CD8-positive, alpha-beta memory T cell (primary cell): ENCODE measurements at places on chromosomes 7 and 10. TPM values are rescaled to one million over a fixed set of nuclear protein-coding genes. Genes with fewer than 3 reads are reported as not detected.

DNA sequence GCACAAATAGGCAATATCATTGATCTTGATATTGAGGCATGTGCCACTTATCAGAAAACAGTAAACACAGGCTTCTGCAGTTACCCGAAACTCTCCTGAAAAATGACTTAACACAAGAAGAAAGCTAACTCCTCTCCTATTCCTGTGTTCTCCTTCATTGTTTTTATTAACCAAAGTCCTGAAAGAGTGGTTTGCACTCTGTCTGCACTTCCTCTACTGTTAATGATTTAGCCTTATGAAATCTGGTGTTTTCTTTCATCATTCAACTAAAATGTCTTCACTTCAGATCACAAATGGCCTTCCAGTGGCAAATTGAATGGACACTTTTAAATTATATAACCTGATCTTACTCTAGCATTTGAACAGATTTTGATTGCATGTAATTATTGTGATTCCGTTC is 630.6 kb upstream of the PHF14 start:
- DNase-seq, result no peak
- H3K4me1 ChIP-seq, result no peaks in the 10 kb centered on the region
- no peak overlapping the region for H3K27ac ChIP-seq
- H3K27me3 ChIP-seq, result no peaks in the 10 kb centered on the region
- H3K4me3 ChIP-seq, result no peak overlapping the region

- no peaks in the 10 kb centered on the region for H3K36me3 ChIP-seq
- H3K27me3 ChIP-seq, result no peaks in the 10 kb centered on the region
- H3K4me3 ChIP-seq, result no peak overlapping the region
- no peak overlapping the region for H3K27ac ChIP-seq
- DNase-seq, result peak; percentile 7
Measured at GRCh38 chr10:88810196-88810961, 7.8 kb downstream of the LIPM start.

DNA sequence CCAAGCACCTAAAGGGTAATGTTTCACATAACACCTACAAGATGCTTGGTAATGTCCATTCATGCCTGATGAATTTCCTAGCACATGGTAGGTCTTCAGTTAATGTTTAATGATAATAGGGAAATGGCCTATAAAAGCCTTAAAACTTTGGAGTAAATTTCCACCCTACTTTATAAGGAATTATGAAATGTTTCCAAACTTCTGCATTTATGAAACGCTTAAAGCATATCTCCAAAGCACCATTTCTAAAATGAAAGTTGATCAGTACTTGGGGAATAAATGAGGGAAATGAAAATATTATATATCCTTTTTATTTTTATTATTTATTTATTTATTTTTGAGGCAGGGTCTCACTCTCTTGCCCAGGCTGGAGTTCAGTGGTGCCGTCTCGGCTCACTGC is 51.8 kb downstream of the INPP5F start:
- no peaks in the 10 kb centered on the region for H3K36me3 ChIP-seq
- H3K27ac ChIP-seq, result no peak overlapping the region
- DNase-seq, result no peak
- H3K4me1 ChIP-seq, result no peaks in the 10 kb centered on the region

DNA sequence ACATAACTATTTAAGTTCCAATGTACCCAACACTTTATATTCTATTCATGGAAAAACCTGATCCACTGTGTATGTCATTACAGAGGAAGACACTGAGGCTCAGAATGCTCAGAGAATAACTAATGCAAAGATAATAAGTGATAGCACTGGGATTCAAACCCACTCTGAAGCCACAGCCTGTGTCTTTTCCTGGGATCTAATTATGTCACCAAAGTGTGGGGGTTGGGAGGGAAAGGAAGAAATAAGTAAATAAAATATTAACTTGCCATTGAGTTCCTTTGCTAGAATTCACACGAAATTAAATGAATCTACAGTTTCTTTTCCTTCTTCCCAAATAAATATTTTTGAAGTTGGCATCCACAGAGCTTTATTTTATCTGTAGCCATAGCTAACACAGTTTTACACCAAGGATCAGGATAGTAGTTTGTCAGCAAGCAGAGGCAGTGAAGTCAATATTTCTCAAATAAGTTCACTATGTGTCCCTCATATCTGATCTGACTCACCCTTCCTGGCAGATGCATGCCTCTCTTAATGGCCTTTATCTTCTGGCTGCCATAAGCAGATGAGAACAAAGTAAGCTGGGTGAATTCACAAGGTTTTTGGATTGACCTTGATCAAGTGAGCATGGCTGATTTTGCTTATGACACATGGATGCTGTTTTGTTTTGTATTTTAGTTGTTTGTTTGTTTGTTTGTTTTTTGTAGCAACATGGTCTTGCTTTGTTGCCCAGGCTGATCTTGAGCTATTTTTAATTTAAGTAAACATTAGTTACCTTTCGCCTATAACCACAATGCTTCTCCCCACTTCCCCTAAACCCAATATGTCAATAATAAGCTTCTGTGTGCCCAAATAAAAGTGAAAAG is 6.3 kb downstream of the RAPGEF5 start:
- no peaks in the 10 kb centered on the region for H3K27me3 ChIP-seq
- peak overlapping the region; percentile 35 for H3K27ac ChIP-seq
- H3K36me3 ChIP-seq, result no peaks in the 10 kb centered on the region
- H3K4me3 ChIP-seq, result no peak overlapping the region
- no peak for DNase-seq

DNA sequence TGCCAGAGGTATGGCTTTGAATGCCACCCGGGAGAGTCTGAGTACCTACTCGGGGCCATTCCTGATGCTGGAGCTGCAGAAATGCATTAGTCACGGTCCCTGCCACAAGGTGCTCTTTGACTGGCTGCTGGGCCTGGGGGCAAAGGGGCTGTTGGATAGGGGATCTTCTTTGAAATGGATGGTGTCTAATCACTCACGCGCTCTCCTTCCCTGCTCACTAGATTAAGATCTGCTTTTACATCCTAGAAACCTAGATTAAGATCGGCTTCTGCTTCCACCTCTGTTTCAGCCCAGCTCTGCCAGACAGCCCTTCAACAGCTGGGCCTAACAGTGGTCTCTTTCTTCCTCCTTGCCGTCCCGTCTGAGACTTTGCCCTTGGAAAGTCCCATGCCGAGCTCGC is 57.2 kb downstream of the PAX2 start:
- DNase-seq, result no peak
- H3K27me3 ChIP-seq, result peaks cover 6% of the 10 kb centered on the region
- H3K4me1 ChIP-seq, result no peaks in the 10 kb centered on the region
- H3K36me3 ChIP-seq, result no peaks in the 10 kb centered on the region
- H3K27ac ChIP-seq, result no peak overlapping the region

- no peak overlapping the region for H3K27ac ChIP-seq
- DNase-seq, result no peak
- H3K27me3 ChIP-seq, result no peaks in the 10 kb centered on the region
- H3K36me3 ChIP-seq, result no peaks in the 10 kb centered on the region
- H3K4me3 ChIP-seq, result no peak overlapping the region
Measured at GRCh38 chr10:74056050-74056818, 58.3 kb downstream of the VCL start.

- no peak for DNase-seq
- H3K27me3 ChIP-seq, result no peaks in the 10 kb centered on the region
- H3K36me3 ChIP-seq, result no peaks in the 10 kb centered on the region
- H3K4me1 ChIP-seq, result no peaks in the 10 kb centered on the region
- no peak overlapping the region for H3K4me3 ChIP-seq
- no peak overlapping the region for H3K27ac ChIP-seq
Measured at GRCh38 chr7:18174996-18175395, 147.3 kb upstream of the PRPS1L1 start.

DNA sequence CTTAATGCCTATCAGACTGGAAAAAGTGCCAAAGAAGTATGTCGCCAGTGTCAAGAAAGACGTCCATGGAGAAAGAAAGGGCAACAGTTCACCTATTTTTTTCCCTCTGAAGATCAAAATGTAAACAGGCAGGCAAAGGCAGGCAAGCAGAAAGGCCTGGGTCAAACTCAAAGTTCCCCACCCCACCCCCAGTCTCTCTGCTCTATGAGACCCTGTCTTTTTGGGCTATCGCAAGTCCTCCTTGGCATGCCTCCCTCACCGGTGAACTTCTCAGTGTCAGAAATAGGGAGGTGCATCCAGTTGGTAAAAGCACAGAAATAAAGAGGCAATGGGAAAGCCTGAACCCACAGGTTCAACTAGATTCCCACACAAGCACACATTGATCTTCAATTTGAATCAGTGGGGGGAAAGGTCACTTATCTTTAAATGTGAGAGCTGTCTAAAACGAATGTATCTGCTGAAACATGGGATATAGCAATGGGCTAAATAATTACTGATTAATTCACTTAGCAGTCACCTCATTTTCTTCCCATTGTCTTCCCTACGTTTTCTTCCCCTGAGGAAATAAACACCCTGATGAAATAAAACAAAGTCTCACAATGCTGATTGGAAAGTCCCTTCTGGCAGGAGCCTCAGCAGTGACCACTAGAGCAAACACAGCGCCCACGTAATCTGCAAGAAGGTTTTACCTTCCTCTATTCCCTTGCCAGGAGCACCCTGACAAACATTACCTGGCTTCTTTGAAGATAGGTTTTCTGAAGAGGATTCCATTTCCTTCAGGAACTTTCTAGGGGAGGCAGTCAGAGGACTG is 31.1 kb downstream of the JAZF1 start:
- H3K36me3 ChIP-seq, result no peaks in the 10 kb centered on the region
- H3K4me1 ChIP-seq, result peaks cover 13% of the 10 kb centered on the region
- H3K27me3 ChIP-seq, result no peaks in the 10 kb centered on the region
- no peak overlapping the region for H3K27ac ChIP-seq

GRCh38 chr10:13399236-13399635 is 51.1 kb upstream of the SEPHS1 start:
- H3K4me1 ChIP-seq, result no peaks in the 10 kb centered on the region
- no peak for DNase-seq
- no peaks in the 10 kb centered on the region for H3K27me3 ChIP-seq
- H3K27ac ChIP-seq, result no peak overlapping the region
- H3K4me3 ChIP-seq, result no peak overlapping the region
- no peaks in the 10 kb centered on the region for H3K36me3 ChIP-seq

DNA sequence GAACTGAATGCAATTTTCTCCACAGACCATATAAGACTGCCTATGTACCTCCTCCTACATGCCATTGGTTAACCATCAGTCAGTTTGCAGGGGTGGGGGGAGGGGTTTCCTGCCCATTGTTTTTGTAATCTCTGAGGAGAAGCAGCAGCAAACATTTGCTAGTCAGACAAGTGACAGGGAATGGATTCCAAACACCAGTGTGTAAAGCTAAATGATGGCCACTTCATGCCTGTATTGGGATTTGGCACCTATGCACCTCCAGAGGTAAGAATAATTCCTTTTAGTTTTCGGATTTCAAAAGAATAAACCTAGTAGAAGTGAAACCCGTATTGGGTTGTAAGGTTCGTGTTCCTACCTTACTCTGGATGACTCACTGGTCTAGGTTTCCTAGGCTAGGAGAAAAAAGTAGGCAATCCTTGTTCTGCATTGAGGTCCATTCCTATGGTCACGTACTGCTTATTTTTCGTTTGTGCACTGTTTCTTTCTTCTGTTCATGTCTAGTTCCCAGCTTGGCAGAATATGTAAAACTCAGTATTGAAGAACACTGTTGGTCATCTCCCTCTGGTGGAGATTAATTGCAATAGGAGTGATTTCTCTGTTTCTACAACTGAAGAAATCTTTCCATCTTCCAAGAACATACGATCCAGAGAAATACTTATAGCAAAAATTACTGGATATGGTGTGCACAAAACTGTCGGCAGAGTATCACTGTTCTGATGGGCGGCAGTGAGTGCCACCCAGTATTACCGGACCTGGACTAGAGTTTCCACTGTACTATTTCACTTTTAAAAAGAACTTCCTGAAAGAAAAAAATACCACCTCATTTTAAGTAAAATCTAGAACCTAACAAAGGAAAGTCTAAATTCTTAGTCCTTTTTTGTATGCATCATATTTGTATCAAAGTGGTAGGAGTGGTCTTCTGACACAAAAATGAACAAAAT is at the start of gene AKR1C3:
Gene AKR1C3, plus strand, starts transcription at position 150 of the 941 bp plus-strand sequence. Its CDS starts 31 bp downstream, at position 181.
- no peaks in the 10 kb centered on the region for H3K4me1 ChIP-seq
- H3K27ac ChIP-seq, result no peak within 1 kb of the TSS
- peaks cover 3% of the 10 kb centered on the region for H3K27me3 ChIP-seq
- peak within 1 kb of the TSS; percentile 73 for H3K4me3 ChIP-seq
- H3K36me3 ChIP-seq, result peaks cover 6% of the 10 kb centered on the region
- DNase-seq, result no peak

- H3K27me3 ChIP-seq, result no peaks in the 10 kb centered on the region
- no peak overlapping the region for H3K27ac ChIP-seq
- H3K36me3 ChIP-seq, result no peaks in the 10 kb centered on the region
- DNase-seq, result no peak
Measured at GRCh38 chr7:156665101-156665500, 24.5 kb downstream of the RNF32 start.

DNA sequence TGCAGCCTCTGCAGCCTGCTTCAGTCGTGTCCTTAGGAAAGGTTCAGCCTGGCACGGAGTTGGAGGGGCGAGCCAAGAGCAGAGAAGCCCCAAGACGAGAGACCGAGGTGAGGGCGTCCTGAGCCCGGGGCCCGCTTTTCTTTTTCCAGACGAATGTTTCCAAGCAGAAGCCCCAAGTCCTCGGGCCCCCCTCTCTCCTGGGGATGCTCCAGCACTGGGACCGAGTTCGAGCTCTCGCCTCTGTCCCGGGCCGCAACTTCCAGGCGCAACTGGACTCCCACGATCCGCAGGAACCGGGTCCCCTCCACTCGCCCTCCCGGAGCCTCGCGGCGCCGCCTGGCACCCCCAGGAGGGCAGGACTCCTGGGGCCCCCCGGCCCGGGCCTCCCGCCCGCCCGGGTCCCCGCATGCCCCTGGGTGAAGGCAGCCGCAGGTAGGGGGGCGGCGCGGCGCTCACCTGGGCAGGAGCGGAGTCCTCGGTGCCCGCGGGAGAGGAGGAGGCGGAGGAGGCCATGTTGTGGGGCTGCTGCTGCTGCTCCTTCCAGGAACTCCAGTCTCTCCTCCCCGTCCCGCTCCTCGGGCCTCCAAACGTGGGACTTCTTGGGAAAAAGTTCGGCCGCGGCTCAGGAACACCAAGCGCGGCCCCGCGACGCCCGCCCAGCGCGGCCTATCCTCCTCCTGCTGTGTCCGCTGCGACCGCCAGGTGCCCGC is 45.3 kb upstream of the CDK1 start:
- H3K4me1 ChIP-seq, result peaks cover 37% of the 10 kb centered on the region
- H3K27ac ChIP-seq, result peak overlapping the region; percentile 39
- no peaks in the 10 kb centered on the region for H3K36me3 ChIP-seq
- H3K4me3 ChIP-seq, result peak overlapping the region; percentile 82
- no peaks in the 10 kb centered on the region for H3K27me3 ChIP-seq

Gene GBX1
- total RNA-seq, result not detected

Gene HABP2
- not detected for total RNA-seq

Gene HHEX
- total RNA-seq, result not detected

Gene BICC1
- total RNA-seq, result not detected
